ENCODE measurements at places on chromosomes 4 and X.

DNA sequence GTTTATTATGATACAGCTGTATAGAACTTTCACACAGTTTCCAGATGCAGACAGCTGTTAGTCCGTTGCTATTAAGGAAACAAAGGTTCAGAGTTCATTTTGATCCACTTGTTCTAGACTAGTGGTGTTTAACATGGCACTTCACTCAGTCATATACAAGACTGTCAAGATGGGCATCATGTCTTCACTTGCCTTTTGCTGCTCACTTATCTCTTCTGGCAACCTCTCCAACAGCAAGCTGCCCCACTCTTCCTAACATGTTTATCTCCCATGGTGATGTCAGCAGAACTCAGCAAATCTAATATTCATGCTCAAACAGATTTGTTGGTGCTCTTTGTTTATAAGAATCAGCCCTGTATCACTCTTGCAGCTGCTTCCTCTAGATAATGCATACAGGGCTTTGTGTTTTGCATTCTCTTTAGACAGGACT is 236.2 kb upstream of the HAND2 start:
- no peak for DNase-seq

GRCh38 chr4:150960079-150960478 is 55.0 kb downstream of the LRBA start:
- DNase-seq: no peak

- no peak for DNase-seq
Measured at GRCh38 chr4:139563515-139563914, 7.5 kb upstream of the SETD7 start.

DNA sequence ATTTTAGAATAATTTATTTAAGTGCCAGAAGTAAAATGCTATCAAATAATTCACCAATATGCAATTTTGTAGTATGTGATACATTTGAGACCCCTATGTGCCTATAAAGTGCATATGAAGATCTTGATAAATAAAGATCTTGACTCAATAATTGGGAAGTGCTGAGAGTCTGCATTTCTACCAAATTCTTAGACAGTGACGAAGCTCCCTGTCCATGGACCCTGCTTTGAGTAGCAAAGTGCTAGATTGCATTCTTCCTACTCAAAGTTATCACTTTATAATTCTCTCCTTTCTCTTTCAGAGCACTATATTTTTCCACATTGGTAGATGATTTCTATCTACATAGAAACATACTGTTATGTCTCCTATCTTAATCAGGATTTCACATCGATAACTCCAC is 1393.9 kb downstream of the ARAP2 start:
- DNase-seq: no peak

DNA sequence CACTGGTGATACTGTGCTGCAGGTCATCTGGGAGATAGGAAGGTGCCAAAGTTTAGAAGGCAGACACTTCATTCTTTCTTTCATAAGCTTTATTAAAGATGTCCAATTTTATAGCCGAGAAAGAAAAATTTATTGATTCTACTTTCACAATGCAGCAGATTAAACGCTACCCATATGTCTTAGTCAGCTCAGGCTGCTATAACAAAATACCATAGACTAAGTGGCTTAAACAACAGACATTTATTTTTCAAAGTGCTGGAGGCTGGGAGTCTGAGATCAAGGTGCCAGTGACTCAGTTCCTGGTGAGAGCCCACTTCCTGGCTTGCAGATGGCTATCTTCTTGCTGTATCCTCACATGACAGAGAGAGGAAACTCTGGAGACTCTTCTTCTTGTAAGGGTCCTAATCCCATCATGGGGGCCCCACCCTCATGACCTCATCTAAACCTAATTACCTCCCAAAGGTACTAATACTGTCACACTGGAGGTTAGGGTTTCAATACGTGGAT is 33.4 kb upstream of the KLHL34 start:
- no peak for DNase-seq

- no peak for DNase-seq
Measured at GRCh38 chr4:48226199-48226598, 43.4 kb downstream of the TEC start.
